ENCODE measurements at places on chromosomes 1 and 21.

GRCh38 chr1:180544050-180544449 lies 14.7 kb upstream of the OVAAL start:
- no peak for DNase-seq

DNA sequence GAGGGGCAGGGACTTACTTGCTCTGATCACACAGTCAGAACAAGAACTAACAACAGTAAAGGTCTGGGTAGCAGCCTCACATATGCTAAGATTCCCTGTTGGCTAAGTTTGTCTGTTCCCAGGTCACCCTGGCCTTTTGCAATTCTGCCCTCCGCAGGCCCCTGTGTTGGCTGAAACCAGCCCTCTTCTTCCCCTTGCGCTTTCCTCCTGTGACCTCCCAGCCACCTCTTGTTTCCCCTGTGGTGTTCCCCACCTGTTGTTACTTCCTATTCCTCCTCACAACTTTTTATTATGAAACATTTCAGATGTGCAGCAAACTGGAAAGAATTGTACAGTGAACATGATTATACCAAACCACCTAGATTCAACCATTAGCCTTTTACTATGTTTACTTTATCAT lies 23.4 kb downstream of the MAPKAPK2 start:
- no peak for DNase-seq

DNA sequence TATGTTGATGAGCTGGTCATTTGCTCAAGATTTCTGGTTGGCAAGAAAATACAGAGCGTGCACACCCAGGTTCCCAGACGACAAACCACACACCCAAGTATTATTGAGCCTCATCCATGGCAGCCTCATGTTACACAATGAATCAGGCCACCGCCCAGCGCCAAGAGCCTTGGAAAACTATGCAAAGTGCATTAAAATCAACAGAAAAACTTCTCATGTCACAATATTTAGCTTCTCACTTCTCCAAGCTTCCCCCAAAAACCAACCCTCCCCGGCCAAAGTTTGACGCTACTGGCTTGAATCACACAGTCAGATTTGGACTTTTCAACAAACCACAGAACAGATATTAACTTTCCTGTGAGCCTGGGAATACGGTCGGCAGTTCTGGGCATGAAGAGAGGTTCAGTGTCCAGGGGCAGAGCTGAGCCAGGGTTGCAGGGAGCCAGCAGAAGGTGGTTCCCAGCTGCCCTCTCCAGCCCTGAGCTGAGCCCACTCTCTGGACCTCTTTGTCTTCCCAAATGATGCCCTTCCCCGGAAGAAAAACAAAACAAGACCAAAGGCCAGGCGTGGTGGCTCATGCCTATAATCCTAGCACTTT lies 71.1 kb downstream of the SETD4 start:
- no peak for DNase-seq

- DNase-seq, result no peak
Observed at GRCh38 chr21:31683029-31683428, 23.5 kb downstream of the SOD1 start.

GRCh38 chr1:60634106-60634505 lies 448.3 kb upstream of the NFIA start:
- no peak for DNase-seq

- DNase-seq, result no peak
Observed at GRCh38 chr1:236455243-236455642, 61.2 kb downstream of the EDARADD start.
